ENCODE measurements at places on chromosomes 4 and X. TPM values are rescaled to one million over a fixed set of nuclear protein-coding genes. Genes with fewer than 3 reads are reported as not detected.

Gene TMEM35A
- total RNA-seq, result 2.6 TPM

Gene FRMPD3
- 0.04 TPM for total RNA-seq

Gene DNAAF6
- not detected for total RNA-seq

Gene HTR2C
- 0.04 TPM for total RNA-seq

Gene GYPA
- not detected for total RNA-seq

Gene HSPA4L
- 2.7 TPM for total RNA-seq

Gene UGT2A1
- 0.12 TPM for total RNA-seq
